ENCODE measurements at places on chromosomes 2 and 18.

DNA sequence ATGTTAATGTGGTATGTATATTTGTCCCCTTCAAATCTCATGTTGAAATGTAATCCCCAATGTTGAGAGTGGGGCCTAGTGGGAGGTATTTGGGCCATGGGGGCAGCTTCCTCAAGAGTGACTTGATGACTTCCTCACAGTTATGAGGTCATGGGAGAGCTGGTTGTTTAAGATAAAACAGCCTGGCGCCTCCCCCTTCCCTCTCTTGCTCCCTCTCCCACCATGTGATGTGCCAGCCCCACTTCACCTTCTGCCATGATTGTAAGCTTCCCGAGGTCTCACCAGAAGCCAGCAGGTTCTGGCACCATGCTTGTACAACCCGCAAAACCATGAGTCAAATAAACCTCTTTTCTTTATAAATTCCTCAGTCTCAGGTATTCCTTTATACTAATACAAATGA is 258.3 kb upstream of the POU3F3 start:
- DNase-seq, result no peak

- no peak for DNase-seq
Measured at GRCh38 chr2:150846691-150847090, 359.2 kb upstream of the RND3 start.

DNA sequence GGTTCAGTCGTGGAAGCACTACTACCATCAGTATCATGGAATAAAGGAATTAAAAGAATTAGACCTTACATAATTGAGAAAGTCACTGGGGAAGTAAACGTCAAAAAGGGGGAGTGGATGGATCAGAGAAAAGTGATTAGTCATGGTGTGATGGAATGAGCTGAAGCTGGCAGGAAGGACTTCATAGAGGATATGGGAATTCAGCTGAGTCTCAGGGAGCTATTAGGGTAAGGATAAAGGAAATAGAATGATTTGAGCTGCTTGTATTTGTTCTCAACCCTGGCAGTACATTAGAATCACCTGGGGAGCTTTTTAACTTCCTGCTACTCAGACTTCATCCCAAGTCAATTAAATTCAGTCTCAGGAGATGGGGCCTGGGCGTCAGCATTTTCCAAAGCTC is 53.4 kb upstream of the SETBP1 start:
- DNase-seq, result no peak

DNA sequence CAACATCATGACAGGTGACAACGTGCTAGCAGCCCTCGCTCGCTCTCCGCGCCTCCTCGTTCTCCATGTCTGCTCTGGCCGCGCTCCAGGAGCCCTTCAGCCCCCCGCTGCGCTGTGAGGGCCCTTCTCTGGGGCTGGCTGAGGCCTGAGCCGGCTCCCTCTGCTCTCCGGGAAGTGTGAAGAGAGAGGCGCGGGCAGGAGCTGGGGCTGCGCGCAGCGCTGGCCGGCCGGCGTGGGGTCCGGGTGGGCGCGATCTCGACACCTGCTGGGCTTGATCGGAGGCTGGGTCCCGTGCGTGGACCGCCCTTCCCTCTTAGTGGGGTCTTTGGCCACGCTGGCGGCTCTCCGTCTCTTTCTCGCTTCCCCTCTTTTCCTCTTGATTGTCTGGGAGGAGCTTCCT is 195.5 kb downstream of the ANKRD30BL start:
- DNase-seq, result no peak

- no peak for DNase-seq
Measured at GRCh38 chr2:170716851-170717598, 1.9 kb downstream of the SP5 start.

DNA sequence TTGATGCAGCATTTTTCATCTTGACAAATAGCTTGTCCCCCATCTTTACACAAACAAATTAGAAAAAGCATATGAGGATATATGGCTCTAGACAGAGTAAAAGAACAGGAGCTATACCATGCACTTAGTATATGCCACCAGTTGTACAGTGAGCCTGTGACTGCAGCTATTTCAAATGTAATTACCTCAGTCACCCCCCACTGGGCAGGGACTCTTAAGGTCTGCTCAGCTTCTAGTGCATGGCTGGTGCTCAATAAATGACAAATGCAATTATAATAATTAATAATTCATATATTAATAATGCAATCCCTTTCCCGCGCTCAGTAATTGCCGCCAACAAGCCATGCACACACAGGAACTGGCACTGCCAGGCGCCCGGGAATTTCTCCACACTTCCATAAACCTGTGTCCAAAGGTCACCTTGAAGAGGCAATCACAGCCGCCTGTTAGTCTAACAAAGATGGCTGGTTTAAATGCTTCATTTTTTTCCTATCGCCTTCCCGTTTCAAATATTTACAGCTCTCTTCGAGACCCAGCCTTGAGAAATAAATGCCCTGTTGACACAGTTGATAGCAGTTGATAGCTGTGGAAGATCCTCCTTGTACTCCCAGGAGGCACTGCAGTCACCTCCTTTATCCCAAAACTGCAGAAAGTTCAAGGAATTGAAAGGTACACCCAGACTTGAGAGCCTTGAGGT is 156.6 kb downstream of the INO80D start:
- DNase-seq, result no peak

GRCh38 chr2:11933854-11934253 is 187.4 kb downstream of the LPIN1 start:
- no peak for DNase-seq

GRCh38 chr2:127020536-127020935 is 86.4 kb downstream of the BIN1 start:
- DNase-seq, result no peak

DNA sequence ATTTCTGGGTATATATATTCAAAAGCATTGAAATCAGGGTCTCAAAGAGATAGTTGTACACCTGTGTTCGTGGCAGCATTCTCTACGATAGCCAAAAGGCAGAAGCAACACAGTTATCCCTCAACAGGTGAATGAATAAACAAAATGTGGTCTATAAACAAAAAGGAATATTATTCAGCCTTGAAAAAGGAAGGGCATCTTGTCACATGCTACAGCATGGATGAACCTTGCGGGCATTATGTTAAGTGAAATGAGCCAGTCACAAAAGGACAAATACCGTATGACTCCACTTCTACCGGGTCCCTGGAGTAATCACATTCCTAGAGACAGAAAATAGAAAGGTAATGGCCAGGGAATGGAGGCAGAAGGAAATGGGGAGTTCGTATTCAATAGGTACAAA is 228.8 kb downstream of the SH3BP4 start:
- DNase-seq, result no peak

- DNase-seq, result no peak
Measured at GRCh38 chr2:226705133-226705886, 94.3 kb downstream of the IRS1 start.

DNA sequence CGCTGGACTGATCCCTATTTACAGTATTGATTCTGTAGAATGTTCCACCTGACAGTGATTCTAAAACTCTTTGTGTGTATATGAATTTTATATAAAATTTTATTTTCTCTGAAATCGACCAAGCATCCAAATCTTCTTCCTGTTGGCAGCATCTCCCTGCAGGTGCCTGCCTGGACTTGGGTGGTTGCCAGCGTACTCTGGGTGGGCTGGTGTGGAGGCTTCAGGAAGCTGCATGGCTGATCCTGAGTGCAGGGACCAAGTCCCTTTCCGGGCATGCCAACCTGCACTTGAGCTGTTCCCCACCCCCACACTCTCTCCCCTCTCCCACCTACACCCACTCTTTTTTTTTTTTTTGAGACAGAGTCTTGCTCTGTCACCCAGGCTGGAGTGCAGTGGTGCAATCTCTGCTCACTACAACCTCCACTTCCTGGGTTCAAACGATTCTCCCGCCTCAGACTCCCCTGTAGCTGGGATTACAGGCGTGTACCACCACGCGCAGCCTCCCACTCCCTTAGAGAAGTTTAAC is 53.2 kb upstream of the ALKAL2 start:
- DNase-seq, result peak; percentile 50

DNA sequence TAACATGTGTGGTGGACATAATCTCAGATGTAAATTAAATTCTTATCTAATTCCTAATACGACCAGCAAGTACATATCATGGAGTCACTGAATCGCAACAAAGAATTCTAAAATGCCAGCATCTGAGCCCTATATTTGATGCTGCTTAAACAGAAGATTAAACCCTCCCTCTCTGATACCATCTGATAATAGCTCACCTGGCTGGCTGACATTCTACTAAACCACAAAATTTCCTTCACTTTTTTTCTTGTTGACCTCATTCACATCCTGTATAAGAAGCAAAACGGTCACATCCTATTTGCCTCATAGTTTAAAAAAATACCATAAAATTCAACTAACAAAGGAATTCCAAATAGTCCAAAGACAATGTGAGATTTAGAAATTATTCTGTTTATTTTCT is 371.6 kb upstream of the SLC8A1 start:
- no peak for DNase-seq

DNA sequence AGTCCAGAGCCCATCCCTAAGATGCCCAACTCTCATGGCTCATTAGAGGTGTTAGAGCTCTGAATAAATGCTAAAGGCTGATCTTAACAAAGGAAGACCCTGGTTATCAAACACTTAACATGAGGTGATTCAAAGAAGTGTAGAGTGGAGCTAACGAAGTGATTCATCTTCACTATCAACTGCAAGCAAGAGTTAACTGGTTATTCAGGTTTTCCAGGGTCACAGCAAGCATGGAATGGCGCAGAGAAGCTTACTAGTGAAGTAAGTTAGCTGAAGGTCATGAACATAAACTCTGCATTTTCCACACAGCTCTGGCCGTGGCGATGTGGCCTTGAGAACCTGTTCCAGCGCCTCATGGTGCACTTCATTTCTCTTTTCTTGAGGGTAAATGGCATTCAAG is 17.0 kb downstream of the RND3 start:
- DNase-seq, result no peak

DNA sequence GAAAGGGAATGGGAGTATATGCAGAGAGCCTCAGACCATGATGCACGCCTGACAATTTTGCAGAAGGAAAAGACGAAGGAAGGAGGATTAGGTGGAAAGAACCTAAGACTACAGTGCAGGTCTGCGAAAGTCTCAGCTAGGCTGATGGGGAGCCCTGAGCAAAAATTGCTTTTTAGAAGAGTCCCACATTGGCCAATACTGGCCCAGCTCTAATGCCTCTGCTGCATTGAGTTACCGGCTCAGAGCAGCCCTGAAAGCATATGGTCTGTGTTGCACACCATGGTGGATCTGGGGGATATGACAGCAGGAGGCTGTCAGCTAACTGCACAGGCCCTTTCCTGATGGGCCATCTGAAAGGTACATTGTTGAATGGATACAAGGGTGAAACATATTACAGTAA is 48.3 kb upstream of the CAVIN2 start:
- no peak for DNase-seq

Data from NCI-H2081 (cell line).